ENCODE measurements at places on chromosomes 7 and 10. TPM values are rescaled to one million over a fixed set of nuclear protein-coding genes. Genes with fewer than 3 reads are reported as not detected.

The DENND2A gene
- polyA plus RNA-seq = 41.5 TPM

GRCh38 chr10:118266098-118266748 lies 75.9 kb downstream of the FAM204A start:
- DNase-seq = no peak

- no peak for DNase-seq
Measured at GRCh38 chr7:139676390-139676789, 101.4 kb downstream of the HIPK2 start.

DNA sequence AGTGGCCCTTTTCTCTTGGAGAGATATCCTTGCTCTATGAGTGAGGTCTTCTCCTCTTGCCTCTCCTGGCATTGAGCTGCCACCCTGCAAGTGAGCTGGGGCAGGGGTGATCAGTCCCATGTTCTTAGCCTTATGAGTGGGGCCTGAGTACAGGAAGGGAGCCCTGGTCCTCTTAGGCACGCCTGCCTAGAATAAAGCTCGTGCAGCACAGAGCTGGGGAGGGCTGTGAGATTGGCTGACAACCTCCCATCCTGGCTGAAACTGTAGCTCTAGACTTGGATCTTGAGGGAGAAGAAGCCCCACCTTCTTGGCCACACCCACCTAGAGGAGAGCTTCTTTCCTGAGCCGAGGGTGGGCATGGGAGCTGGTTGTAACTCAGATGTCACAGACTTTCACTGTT lies 305.0 kb upstream of the ZNF32 start:
- no peak for DNase-seq

DNA sequence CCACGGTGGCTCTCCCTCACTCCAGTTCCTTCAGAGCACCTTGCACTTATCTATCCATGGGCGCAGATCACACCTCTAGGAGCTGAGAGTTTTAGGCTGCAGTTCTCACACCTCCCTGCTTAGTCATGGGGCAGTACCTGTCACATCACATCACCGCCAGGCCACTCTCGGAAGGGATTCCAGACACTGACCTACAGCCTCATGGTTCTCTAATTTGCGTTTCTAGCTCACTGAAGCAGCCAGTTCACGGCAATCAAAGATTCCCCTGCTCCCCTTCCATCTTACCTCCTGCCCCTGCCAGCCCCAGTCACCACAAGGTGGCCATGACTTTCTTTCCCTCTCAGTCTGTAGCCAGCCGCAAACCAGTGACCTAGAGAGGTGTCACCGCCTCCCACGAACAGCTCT lies 34.2 kb downstream of the ADRB1 start:
- no peak for DNase-seq

DNA sequence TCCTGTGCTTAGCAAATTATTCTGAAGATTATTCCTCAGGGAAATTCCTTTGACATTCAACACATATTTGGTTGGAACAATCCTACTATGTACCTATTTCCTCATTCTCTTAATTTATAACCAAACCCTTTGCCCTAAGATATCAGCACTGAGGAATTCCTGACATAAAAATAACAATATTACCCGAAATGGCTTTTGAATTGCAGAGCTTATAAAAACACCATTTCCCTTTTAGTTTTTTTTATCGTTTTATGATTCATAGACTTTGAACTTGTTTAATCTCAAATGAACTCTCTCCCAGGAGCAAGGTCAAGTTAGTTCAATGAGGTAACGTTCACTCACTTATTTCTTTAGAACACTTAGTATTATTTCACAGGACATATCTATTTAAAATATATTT lies 7.7 kb upstream of the ABCB1 start:
- no peak for DNase-seq

The ASAH2 gene
- 3.7 TPM for polyA plus RNA-seq

- no peak for DNase-seq
Measured at GRCh38 chr10:25600651-25601050, 333.4 kb upstream of the MYO3A start.

The AOAH gene
- polyA plus RNA-seq = 2.3 TPM

The CFAP46 gene
- 7.0 TPM for polyA plus RNA-seq

GRCh38 chr10:44950326-44951225 lies 9.0 kb upstream of the RASSF4 start:
- no peak for DNase-seq
